ENCODE measurements at places on chromosomes 6 and 20.

DNA sequence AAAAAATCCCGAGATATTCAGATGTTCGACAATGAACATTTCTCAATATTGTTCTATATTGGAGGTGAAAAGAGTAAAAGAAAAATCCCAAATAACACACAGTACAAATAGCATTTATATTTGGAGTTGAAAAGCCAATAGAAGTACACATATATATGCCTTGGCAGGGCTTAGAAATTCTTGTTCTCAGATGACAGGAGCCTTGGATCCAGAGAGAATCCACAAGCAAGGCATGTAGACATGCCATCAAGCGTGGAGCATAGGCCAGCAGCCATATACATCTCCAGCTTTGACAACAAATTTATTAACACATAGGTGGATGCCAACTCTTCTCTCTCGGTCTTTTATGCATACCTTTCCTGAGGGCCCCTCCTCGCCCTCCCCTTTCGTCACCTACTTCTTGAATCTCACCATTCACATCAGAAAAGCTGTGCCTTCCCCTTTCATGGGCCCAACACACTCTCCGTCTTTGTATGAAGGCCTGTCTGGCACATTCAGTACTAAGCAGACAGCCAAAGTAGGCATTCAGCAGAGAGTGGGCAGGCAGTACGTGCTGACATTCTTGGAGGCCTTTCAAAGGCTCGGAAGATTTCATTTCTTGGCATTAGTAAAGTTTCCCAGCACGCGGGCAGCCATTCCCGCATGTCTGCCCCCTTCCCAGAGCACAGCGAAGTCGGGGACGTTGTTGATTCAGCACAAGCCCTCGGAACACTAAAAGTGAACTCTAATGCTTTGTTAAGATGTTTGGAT lies 18.2 kb downstream of the NEDD9 start:
- DNase-seq: no peak

GRCh38 chr20:46913329-46914044 lies 18.8 kb downstream of the EYA2 start:
- DNase-seq: no peak

- DNase-seq: no peak
These were observed 270.7 kb upstream of the TFAP2D start for GRCh38 chr6:50442531-50443040.

DNA sequence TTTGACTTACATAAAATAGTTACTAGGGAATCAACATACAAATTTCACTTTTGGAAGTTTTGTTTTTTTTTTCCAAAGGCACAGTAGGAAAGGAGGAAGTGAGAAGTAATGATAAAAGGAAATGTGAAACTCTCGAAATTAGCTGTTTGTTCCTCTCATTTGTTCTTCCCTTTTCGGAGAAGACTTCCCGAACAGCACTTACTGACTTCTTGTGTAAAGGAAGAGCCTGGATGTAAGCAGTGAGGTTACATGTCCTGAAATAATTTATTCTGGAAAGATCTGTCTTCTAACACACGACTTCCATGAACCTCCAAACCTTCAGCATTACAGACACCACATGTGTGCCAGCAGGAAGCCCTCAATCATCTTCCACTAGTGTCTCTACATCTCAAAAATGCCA lies 59.1 kb downstream of the KIF16B start:
- no peak for DNase-seq

DNA sequence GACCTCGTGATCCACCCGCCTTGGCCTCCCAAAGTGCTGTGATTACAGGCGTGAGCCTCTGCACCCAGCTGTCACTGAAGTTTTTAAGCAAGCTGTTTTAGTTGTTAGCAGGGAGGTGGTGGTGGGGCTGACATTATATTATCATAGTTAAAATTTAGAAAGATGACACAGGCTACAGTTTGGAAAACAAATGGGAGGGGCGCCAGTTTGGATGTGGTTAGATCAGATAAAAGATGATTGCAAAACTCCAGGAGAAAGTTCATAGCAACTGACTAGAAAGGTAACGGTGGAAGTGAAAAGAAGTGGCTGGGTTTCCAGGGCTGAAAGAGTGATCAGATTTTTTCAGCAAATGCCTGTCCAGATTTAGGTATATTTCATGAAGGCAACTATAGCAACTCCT lies 311.9 kb upstream of the CITED2 start:
- DNase-seq: no peak

DNA sequence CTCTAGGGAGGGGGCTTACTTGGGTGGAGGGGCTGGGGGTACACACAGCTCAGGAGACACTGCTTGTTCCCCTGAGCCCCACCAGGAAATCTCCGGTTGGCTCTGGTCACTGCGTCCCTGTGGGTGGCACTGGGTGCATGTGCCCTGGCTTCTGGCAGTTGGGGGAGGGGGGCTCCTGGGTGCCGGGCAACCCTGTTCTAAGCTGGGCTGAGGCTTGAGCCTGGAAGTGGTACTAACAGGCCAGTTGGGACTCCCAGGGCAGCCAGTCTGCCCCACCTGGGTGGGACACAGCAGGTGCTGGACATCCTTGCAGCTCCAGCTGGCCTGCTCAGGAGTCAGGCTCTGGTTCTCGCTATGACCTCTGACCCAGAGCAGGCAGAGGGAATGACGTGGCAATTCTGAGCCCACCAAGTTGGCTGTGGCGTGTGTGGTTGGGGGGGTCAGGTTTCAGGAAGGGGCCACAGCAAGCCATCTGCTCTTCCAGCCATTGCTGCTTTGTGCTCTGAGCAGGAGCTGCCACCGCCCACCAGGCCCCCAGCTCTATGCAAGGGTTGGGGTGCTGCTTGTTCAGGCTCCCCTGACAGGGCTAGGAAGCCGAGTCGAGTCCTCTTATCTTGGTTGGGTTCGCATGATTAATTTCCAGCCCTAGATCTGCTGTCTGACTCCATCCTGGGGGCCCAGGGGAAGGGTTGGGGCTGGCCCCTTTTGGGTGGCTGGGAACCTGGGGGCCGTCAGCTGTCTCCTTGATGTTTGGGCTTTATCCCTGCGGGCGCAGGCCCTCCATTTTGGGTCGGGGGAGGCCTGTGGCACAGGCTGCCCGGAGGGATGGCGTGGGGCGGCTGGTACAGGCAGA lies 590 bp downstream of the C20orf204 start:
- DNase-seq: no peak

- no peak for DNase-seq
These were observed 110.3 kb upstream of the EYA4 start for GRCh38 chr6:133130863-133131262.

DNA sequence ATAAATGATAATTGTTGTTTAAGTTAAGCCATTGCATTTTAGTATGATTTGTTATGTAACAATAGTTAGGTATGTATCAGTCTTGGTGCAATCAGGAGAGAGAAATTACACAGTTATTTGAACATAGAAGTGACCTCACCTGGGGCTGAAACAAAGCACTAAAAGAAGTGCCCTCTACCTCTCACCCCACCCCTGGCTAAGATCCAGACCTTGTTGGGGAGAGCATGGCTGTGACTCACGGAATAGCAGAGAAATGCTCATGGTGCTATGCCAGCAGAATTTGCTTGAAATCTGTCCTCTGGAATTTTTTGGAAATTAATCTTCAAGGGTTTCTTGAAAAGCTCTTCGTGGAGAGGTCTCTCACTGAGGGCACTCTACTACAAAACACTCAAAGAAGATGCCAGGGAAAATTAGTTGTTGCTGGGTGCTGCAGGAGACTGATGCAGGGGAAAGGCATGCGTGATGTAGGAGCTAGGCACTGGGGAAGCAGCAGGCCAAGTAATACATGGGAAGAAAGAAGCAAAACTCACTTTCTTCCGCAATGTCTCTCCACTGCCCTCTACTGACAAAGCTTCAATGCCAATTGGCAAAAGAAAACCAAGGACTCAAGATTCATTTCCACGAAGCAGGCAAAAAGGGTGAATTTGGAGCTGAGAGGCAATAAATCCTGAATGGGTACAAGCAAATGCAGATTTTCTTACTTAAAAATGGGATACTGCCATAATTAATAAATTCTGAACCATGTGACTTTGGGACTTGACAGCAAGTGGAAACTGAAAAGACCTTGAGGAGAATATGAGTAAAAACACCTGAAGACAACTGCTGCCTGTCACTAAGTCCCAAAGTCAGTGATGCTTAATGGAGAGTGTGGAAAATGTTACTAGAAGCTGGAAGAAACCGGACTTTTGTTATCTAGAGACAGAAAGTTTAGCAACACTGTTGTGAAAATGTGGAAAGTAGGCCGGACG lies 136.3 kb upstream of the ZNF184 start:
- DNase-seq: no peak

GRCh38 chr6:133954657-133955576 lies 1.9 kb downstream of the TBPL1 start:
- no peak for DNase-seq

- no peak for DNase-seq
These were observed 5.6 kb upstream of the ANKRD60 start for GRCh38 chr20:58233881-58234528.

DNA sequence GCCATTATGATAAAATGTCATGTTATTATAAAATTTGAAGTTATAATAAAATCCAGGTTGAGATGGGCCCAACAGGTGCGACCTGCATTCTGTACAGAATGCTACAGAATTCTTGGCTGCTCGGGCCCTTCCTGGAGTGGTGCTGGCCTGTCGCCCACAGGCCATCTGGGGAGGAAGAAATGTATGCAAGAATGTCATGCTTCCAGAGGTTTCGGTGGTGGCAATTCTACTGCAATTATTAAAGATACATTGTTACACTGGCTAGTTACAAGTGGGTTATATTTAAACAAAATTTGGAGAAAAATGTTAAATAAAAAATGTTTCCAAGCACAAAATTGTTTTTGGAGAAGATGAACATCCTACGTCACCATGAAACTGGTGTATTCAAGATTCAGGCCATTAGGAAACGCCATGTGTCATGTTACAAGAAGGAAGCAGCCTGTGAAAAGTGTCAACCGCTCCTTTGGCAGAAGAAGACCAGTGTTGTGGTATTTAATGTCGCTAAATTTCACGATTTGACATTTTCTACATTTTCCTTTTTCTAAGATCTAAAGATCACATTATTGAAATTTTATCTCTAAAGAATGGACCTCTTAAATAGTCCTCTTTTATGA lies 7.1 kb downstream of the RAMACL start:
- no peak for DNase-seq

DNA sequence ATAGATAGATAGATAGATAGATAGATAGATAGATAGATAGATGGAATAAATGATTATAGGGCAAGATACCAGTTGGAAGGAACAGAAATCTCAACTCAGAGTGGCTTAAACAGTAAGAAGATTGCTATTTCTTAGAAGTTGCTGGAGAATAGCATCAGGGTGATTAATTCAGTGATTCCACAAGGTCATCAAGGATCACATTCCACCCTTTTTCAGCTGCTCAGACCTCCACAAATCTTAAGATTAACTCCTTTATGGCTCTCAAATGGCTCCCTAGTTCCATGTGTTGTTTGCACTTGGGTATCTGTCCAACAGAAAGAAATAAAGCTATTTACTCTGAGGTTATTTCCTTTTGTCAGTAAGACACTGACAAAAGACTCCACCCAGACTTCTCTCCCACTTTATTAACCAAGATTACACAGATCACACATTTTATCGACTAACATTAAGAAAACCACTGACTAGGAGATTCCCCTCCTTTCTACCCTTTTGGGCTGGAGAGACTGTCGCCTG lies 68.3 kb upstream of the KIF16B start:
- DNase-seq: no peak

GRCh38 chr6:168607272-168608112 lies 166.5 kb downstream of the SMOC2 start:
- DNase-seq: no peak

DNA sequence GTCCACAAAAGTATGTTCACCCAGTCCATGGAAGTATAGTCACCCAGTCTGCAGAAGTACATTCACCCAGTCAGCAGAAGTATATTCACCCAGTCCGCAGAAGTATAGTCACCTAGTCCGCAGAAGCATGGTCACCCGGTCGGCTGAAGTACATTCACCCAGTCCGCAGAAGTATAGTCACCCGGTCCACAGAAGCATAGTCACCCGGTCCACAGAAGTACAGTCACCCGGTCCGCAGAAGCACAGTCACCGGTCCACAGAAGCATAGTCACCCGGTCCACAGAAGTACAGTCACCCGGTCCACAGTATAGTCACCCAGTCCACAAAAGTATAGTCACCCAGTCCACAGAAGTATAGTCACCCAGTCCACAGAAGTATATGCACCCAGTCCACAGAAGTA lies 8.8 kb downstream of the TCFL5 start:
- no peak for DNase-seq

GRCh38 chr20:21515300-21516179 lies 1.7 kb upstream of the NKX2-2 start:
- DNase-seq: no peak

GRCh38 chr6:14281811-14282660 lies 164.5 kb downstream of the CD83 start:
- no peak for DNase-seq

GRCh38 chr20:3890398-3890751 lies 1.2 kb downstream of the PANK2 start:
- no peak for DNase-seq
